A549 treated with Mapracorat at 1 μM for 4 hours (cell line): ENCODE measurements at places on chromosomes 2 and 18. TPM values are rescaled to one million over a fixed set of nuclear protein-coding genes. Genes with fewer than 3 reads are reported as not detected.

EGR4 gene
- 0.20 to 0.34 TPM (median 0.28 TPM) in 5 replicates for total RNA-seq

CRYGC gene
- not detected in 5 replicates for total RNA-seq

SCYGR4 gene
- total RNA-seq = not detected in 5 replicates

TLX2 gene
- 0.19 to 0.58 TPM (median 0.33 TPM) in 5 replicates for total RNA-seq

OR6B3 gene
- total RNA-seq = not detected in 5 replicates

ABHD1 gene
- total RNA-seq = 0.77 to 2.1 TPM (median 1.5 TPM) in 5 replicates

EXOC6B gene
- total RNA-seq = 6.3 to 7.7 TPM (median 7.5 TPM) in 5 replicates

KCNIP3 gene
- 0.97 to 2.3 TPM (median 2.1 TPM) in 5 replicates for total RNA-seq

SERPINB12 gene
- not detected in 5 replicates for total RNA-seq

GNLY gene
- total RNA-seq = 0.23 to 0.30 TPM in 2 of 5 replicates, not detected in the others

MOCOS gene
- 2.6 to 3.0 TPM (median 2.7 TPM) in 5 replicates for total RNA-seq

TET3 gene
- total RNA-seq = 6.7 to 9.3 TPM (median 9.0 TPM) in 5 replicates

ABCG5 gene
- not detected in 5 replicates for total RNA-seq

FOXD4L1 gene
- 0.16 to 0.63 TPM (median 0.31 TPM) in 5 replicates for total RNA-seq

EIF5B gene
- total RNA-seq = 54.5 to 73.7 TPM (median 58.1 TPM) in 5 replicates

HNMT gene
- total RNA-seq = 0.53 to 1.4 TPM (median 0.71 TPM) in 5 replicates

PXDN gene
- total RNA-seq = 10.4 to 15.4 TPM (median 13.8 TPM) in 5 replicates

TRIM43 gene
- not detected in 5 replicates for total RNA-seq

LIPG gene
- total RNA-seq = 0.16 to 0.41 TPM (median 0.21 TPM) in 5 replicates

PDE1A gene
- total RNA-seq = 0.11 to 0.15 TPM (median 0.12 TPM) in 4 of 5 replicates, not detected in the other

SLC4A3 gene
- 2.6 to 3.9 TPM (median 3.0 TPM) in 5 replicates for total RNA-seq

OBSL1 gene
- total RNA-seq = 16.0 to 23.3 TPM (median 21.8 TPM) in 5 replicates

MC5R gene
- total RNA-seq = not detected in 5 replicates

POTEC gene
- total RNA-seq = not detected in 5 replicates

SERPINB13 gene
- not detected in 5 replicates for total RNA-seq

NCKAP1 gene
- total RNA-seq = 86.2 to 105 TPM (median 103 TPM) in 5 replicates

GAD1 gene
- total RNA-seq = 0.26 to 0.83 TPM (median 0.76 TPM) in 5 replicates

CHRNG gene
- total RNA-seq = not detected in 5 replicates

MBD2 gene
- 51.8 to 63.4 TPM (median 52.8 TPM) in 5 replicates for total RNA-seq

SPHKAP gene
- total RNA-seq = not detected in 5 replicates

LYPD1 gene
- 14.4 to 19.1 TPM (median 15.2 TPM) in 5 replicates for total RNA-seq

PLA2R1 gene
- 1.6 to 2.8 TPM (median 2.2 TPM) in 5 replicates for total RNA-seq
